Stimulated activated CD8-positive, alpha-beta memory T cell treated with anti-CD3 and anti-CD28 coated beads, Interleukin-15, amount 100 ng/mL, for 48 hours (primary cell): ENCODE measurements at places on chromosomes 6 and 20.

DNA sequence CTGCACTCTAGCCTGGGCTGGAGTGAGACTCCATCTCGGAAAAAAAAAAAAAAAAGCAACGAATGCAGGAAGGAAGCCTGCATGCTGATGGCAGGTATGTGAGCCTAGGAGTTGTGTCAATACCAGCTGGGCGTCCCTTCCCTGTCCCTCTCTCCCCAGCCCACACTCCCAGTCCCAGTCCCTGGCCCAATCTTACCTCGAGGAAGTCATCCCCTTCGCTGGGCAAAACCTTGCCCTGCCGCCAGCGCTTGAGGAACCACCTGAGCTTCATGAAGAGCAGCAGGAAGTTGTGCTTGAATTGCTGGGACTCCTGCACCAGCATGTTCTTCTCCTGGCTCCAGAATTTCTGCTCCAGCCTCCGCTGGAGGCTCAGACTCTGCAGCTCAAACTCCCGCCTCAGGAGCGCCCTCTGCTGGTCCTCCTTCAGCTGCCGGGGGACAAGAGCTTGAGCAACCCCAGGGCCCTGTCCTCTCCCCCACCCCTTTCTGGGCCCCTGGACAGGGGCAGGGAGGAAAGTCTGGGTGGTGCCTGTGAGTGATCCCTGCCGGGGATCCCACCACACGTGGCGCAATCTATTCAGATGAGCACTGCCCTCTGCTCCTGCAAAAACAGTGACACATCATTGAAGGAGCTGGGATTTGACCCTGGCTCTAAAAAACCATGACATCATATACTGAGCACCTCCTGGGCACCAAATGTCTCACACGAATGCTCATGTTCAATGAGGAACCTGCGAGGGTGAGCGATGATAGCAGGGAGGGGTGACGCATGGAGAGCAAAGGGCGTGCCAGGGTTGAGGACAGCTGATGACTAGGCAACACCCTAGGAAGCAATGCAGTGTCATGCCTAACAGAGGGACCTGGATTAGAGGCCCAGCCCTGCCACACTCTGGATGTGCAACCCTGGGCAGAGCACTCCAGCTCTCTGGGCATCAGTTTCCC lies 35.0 kb upstream of the DSN1 start:
- DNase-seq = peak; percentile 57

GRCh38 chr20:38894091-38894847 lies 31.9 kb upstream of the FAM83D start:
- DNase-seq = no peak

DNA sequence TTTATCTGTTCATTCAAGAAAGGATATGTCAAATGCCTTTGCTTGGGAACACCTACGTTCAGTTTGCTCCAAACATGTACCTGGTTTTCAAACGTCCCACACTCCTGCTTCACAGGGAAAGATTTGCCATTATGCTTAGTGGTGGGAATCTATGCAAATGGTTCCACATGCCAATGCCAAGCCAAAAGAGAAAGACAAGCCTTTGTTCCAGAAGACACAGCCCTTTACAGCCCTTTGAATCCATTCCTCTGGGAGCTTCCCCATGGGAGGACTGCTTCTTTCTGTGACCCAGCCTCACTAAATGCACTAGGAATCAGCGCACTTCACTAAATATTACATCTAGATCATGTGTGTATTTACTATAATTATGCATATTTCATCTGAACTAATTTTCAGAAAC lies 619.5 kb downstream of the PRKN start:
- DNase-seq = no peak

GRCh38 chr6:168130697-168131371 lies 51.8 kb upstream of the FRMD1 start:
- no peak for DNase-seq

DNA sequence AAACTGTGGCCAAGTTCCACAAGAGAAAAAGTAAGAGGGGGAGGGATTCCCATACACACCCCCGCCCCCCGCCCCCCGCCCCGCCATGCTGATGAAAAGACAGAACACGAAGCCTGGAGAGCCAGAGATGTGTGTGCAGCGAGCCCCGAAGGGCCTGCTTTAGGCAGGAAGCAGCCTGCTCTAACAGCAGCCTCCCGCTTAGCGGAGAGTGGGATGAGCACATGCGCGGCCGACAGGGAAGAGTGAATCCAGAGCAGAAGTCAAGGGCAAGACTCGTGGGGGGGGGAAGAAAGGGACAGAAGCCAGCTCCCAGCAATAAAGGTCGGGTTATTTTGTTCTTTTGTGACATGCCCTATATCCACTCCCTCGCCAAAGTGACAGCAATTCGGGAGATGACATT lies 67.2 kb upstream of the PTGIS start:
- DNase-seq = no peak
